ENCODE measurements at places on chromosomes 13 and 19.

DNA sequence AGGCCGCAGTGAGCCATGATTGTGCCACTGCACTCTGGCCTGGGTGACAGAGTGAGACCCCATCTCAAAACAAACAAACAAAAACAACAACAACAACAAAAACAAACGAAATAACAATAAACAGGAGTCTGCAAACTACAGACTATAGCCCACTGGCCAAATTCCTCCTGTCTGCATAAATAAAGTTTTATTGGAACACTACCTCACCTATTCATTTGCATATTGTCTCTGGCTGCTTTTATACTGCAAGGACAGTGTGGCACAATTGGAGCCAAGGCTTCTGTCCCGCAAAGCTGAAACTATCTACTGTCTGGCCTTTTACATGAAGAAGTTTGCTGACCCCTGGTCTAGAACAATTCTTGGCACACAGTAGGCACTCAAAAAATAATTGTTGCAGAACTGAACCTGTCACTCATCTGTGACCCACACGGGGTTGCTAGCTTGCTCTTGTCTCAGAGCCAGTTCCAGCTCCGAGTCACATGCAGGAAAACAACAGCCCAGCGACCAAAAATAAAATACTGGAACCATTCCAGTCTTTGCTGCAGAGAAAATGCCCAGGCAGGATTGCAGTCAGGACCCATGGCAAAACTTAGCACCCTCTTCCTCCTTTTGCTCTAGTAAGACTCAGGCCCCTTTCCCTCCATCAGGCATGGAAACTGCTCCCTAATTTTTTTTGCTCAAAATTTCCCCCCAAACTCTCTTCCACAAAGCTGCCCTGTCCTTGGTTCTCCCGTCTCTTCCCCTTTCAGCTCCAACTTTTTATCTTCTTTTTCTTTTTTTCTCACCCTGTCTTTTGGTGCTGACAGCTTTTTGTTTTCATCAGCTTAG is 4.8 kb upstream of the MYH14 start:
- DNase-seq: no peak
- no peaks in the 10 kb centered on the region for H3K36me3 ChIP-seq

GRCh38 chr13:94090773-94091480 is 388.6 kb downstream of the DCT start:
- H3K36me3 ChIP-seq: no peaks in the 10 kb centered on the region
- no peaks in the 10 kb centered on the region for H3K4me1 ChIP-seq
- no peak overlapping the region for H3K27ac ChIP-seq
- H3K27me3 ChIP-seq: no peaks in the 10 kb centered on the region

DNA sequence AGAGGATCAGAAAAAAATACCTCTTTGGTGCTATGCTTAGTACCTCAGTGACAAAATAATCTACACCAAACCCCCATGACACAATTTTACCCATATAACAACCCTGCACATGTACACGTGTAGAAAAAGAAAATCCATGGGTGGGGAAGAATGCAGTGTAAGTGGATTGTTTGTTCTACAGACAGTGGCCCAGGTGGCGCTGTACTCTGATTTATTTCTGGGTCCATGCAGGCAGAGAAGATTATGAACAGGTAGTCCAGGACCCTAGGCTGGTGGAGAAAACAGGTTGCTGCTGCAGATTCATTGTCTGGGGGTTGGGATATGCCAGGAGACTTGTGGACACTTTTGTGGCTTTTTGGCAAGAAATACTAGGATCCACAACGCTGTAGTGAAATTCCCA is 9.1 kb downstream of the ZNF100 start:
- H3K27ac ChIP-seq: no peak overlapping the region
- no peak for DNase-seq

- H3K4me1 ChIP-seq: no peaks in the 10 kb centered on the region
- no peak overlapping the region for H3K4me3 ChIP-seq
- H3K27ac ChIP-seq: no peak overlapping the region
- no peak for DNase-seq
- peaks cover 3% of the 10 kb centered on the region for H3K36me3 ChIP-seq
- no peaks in the 10 kb centered on the region for H3K27me3 ChIP-seq
Observed at GRCh38 chr13:32233062-32233461, 82.1 kb downstream of the ZAR1L start.

- H3K27me3 ChIP-seq: no peaks in the 10 kb centered on the region
- H3K4me1 ChIP-seq: no peaks in the 10 kb centered on the region
- DNase-seq: no peak
- no peak overlapping the region for H3K4me3 ChIP-seq
Observed at GRCh38 chr19:5484398-5485285, 29.4 kb downstream of the ZNRF4 start.
